ENCODE measurements at places on chromosomes 6 and 20.

- DNase-seq: no peak
These were observed 38.0 kb downstream of the XRN2 start for GRCh38 chr20:21340991-21341697.

DNA sequence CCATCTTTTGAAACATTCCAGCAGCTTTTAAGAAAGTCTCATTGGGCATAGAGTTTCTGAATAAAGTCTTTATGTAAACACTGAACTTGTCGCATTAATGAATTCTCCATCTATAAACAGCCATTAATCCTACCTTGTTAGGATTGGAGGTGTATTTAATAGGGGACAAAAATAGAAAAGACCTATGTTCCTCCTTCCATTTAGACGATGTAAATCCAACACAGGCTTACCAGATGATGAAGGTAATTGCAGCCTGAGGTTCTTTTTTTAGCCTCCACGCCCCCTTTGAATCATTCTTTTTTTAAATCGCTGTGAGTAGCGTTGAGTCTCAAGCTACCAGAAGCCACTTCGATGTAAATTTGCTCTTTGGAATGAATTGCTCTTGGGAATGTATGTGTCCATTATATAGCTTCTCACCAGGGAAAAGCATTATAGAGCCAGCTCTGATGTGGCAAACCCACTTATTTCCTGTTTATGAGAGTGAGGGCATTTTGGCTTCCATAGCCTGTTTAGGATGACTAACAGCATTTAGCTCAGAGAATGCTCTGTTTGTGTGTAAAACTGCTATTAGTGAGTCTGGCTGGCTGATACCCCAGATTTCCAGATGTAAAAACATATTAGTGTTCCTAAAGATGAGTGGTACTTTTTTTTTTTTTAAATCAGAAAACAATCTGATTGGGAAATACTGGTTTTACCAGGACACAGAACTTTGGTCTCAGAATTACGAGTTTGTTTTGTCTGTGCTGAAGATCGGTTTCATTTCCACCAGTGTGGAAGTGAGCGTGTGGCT lies 74.9 kb upstream of the CLDN20 start:
- DNase-seq: no peak

GRCh38 chr20:44019638-44020335 lies 105.1 kb downstream of the TOX2 start:
- DNase-seq: no peak

GRCh38 chr6:75588948-75589347 lies 12.7 kb upstream of the SENP6 start:
- no peak for DNase-seq

GRCh38 chr20:40508821-40509220 lies 180.2 kb downstream of the MAFB start:
- no peak for DNase-seq

DNA sequence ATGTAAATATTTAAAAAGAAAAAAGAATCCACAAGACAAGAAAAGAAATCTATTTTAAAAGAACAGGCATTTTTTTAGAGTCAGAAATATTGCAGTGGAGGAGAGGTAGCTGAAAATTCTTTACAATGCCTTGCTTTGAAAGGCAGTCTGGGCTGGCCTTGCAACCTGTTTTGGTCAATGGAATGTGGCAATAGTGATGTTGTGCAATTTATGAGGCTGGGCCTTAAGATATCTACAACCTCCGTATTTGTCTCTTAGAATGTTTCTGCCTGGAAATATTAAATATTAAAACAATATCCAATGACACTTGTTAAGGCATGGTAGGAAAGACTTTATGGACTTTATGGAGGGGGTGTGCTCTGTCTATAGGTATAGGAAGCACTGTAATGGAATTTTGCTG lies 14.8 kb upstream of the SCGN start:
- DNase-seq: no peak

GRCh38 chr6:819122-819521 lies 126.2 kb upstream of the EXOC2 start:
- DNase-seq: no peak

DNA sequence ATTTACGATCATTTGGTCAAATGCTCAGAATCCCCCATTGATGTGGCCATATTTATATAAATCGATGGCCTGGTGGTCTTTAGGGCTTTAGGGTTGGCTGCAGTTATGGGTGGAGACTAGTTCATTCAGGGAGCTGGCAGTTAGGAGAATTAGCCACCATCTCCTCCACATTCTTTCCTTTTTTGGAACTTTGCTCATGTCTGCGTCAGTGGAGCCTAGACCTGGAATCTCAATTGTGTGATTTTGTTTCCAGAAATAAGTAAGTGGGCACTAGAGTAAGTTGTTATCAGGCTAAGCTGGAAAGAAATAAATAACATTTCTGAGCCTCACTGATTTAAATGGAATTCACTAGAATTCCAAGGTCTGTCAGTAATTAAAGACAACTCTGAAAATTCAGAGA lies 29.0 kb upstream of the ELOVL5 start:
- DNase-seq: no peak

DNA sequence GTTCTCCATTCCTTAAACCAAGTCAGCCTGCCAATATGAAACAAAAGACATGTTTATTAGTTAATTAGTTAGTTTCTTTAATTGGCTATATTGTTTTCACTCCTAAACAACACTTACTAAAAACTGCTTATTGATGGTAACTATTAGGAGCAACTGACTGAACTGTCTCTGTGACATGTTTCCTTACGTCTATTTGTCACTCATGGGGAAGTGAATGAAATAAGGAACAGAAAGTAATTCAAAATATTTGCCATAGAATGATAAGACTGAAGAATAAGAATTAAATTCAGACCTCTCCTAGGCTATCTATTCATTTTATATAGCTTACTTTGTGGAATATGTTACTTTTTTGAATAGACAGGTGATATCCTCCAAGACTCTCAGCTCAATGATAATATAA lies 217.2 kb downstream of the LAMA2 start:
- DNase-seq: no peak

DNA sequence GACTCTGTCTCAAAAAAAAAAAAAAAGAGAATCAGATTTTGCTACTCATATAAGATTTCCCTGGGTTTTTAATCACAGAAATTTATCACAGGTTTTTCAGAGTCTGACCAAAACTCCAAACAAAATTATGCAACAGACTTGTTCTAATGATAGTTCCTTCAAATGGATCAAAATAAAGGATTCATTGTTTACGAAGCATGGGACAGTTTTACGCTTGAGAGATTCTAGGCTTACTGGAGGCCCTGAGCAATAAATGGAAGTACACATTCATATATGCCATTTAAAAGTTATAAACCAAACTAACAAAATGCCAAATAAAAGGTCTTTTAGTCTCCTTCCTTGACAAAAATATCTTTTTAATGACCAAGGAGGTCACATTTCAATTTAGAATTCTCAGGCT lies 245.1 kb upstream of the KCNQ5 start:
- DNase-seq: no peak

GRCh38 chr20:9572670-9573069 lies 58.3 kb downstream of the LAMP5 start:
- DNase-seq: no peak

GRCh38 chr20:25541676-25542075 lies 43.7 kb downstream of the NINL start:
- no peak for DNase-seq

DNA sequence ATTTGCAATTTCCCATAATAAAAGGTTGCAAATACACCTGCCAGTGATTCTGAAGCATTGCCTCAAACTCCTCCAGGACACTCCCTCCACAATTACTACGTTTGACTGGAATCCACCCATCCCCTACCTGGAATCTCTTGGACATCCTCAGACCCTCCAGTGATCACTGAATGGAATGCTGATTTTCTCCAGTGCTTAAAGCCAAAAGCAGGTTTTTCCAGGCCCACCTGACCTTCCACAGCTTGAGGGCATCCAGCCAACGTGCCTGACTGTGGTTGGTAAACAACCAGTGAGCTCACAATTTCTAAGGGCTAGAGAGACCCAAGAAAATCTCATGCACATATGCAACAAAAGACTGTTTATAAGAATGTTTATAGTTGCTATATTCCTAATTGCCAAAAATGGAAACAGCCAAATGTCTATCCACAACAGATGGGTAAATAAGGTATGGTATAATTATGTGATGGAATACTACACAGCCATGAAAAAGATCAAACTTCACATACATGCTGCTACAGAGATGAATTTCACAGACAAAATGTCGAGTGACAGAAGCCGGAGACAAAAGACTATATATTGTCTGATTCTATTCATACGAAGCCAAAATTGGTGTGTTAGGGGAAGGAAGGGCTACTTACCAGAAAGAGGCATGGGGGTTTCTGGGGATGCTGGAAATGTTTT lies 147.1 kb upstream of the RREB1 start:
- DNase-seq: no peak

DNA sequence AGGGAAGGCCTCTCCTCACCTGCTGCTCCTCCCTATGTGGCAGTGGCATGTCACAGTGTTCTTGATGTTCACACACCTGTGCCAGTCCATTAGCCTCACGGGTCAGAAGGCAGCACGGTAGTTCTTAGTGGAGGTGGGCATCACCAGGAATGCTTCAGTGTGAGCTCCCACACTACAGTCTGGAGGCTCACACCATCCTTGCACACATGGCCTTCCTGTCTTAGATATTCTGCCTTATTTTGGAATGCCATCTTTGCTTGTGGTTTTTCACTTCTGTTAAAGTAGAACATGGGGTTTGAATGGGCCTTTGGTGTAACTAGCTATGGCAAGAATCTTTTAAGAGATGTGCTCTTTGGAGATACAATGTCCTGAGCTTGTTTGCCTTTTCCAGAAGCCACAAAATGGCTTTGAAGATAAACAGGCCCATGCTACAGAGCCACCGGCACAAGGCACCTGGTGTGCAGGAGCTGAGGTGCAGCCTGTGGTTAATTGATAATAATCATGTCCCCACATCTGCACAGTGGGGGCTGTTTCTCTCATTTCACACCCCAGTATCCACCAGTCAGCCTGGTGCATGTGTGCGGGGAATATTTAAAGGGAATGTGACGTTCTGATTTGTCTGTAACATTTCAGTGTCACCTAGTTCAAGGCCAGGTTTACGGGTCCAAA lies 3.2 kb upstream of the SLC17A9 start:
- DNase-seq: no peak

GRCh38 chr6:150491811-150492172 lies 107.9 kb upstream of the PLEKHG1 start:
- DNase-seq: no peak

DNA sequence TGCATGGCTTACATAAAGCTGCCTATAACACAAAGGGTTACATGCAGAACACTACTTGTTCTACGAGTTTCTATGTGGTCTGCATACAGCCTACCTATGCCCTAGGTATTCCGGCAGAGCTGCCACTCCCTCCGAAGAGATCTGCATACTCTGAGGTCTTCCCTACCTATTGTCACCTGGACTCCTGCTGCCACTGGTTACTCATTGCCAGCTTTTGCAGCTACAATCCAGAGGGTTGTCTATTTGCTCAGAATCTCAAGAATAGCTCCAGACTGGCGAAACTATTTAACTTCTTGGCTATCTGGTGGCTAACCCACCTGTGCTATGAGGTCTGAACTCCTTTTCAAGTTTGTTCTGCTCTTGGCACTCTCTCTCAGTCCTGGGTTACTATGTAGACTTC lies 323.3 kb downstream of the BMP2 start:
- no peak for DNase-seq

GRCh38 chr20:55155360-55155759 lies 680.0 kb downstream of the DOK5 start:
- DNase-seq: no peak

DNA sequence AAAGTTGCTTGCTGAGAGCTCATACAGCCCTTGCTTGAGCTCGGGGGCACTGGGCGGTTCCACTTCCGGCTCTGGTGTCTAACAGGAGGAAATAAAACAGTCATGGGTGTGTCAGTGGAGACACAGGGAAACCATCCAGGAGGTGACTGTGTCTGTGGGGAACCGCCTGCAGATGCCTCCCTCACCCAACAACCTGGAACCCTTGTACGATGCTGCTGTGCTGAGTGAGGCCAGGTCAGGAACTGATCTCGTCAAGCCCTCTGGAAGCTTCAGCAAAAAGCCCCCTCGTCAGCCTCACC lies 15.5 kb downstream of the TXNDC5 start:
- DNase-seq: no peak

DNA sequence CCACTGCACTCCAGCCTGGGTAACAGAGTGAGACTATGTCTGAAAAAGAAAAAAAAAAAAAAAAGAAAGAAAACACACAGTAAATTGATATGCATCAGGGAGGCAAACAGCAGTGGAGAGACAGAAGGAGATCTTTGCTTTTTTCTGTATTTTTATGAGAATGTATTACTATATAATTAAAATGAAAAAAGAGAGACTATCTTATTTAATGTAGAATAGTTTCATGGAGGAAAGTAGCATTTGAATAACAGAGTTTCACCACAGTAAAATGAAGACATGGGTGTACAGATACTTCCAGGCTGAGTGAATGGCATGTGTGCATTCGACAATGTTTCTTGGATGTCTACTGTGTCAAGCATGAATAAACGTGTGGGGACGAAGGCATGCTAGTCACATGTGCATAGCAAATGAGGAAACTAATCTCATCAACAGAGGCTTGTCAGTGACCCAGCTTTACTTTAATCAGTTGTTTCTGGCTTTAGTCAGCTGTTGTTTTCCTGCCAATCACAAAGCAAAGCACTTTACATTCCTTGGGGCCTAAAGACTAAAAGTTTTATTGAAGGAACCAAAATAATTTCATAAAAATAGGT lies 55.5 kb upstream of the ARMH2 start:
- DNase-seq: no peak

GRCh38 chr6:46220352-46221221 lies 49.8 kb upstream of the ENPP5 start:
- no peak for DNase-seq

DNA sequence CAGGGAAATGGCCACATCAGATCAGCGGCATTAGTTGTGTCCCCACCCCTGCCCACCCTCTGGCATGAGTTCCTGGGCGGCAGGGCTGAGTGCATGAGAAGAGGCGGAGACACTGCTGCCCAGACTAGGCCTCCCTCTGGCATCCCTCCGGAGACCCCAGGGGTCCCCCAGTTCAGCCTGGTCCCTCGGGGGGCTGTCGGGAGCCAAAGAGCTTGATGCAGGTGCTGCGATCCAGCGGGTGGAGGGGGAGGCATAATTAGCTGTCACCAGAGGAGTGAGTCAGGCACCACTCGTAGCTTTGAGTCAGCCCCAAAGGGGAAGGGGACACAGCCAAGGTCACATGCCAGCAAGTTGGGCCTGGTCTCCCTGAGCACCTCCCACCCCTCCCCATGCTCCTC lies 34.5 kb downstream of the DLGAP4 start:
- no peak for DNase-seq

- no peak for DNase-seq
These were observed 17.3 kb upstream of the POU5F1 start for GRCh38 chr6:31187780-31188194.

DNA sequence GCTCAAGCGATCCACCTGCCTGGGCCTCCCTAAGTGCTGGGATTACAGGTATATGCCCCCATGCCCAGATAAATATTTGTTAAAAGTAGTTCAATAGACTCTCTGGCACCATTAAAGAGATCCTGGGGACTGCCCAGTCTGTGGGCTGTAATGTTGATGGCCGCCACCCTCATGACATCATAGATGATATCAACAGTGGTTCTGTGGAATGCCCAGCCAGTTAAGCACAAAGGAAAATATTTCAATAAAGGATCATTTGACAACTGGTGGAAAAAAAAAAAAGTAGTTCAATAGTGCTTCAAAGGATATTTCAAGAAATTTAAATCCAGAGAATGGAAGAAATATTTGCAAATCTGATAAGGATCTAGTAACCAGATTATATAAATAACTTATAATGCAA lies 1.5 kb upstream of the CRIP3 start:
- DNase-seq: no peak

GRCh38 chr6:29627755-29628418 lies 5.1 kb downstream of the GABBR1 start:
- DNase-seq: no peak

All from smooth muscle cell of the brain vasculature (primary cell).